Activated CD4-positive, alpha-beta T cell treated with anti-CD3 and anti-CD28 coated beads, Interleukin-2, amount 50 U/mL, for 1 hour (primary cell): ENCODE measurements at places on chromosomes 11 and 22.

DNA sequence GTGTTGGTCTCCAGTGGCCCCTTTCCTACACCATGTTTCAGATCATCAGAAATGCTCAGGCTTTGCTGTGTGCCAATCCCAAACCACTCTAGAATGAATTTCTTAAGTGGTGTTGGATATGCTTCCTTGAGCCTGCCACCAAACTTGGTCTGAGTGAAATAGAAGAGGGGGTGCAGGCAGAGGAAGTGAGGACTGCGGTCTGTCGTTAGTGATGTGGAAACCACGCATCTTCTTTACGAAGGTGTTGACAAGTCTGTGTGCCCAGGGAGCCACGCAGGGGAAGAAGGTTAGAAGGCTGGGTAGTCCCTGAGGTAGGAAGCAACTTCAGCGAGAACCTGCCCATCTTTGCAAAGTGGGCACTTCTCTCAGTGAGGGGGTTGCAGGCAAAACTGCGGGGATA is 187.4 kb upstream of the NAV2 start:
- DNase-seq, result no peak

- no peak for DNase-seq
Observed at GRCh38 chr11:76800466-76801200, 17.5 kb downstream of the TSKU start.

GRCh38 chr11:114293201-114293711 is 2.9 kb upstream of the NNMT start:
- DNase-seq, result no peak

GRCh38 chr11:97092823-97093222 is 703.0 kb downstream of the JRKL start:
- no peak for DNase-seq

GRCh38 chr11:134328433-134328832 is 3.4 kb upstream of the GLB1L2 start:
- DNase-seq, result no peak

- no peak for DNase-seq
Observed at GRCh38 chr22:19806213-19807160, 45.9 kb downstream of the TBX1 start.

- no peak for DNase-seq
Observed at GRCh38 chr22:40567626-40568328, 68.7 kb downstream of the MRTFA start.

DNA sequence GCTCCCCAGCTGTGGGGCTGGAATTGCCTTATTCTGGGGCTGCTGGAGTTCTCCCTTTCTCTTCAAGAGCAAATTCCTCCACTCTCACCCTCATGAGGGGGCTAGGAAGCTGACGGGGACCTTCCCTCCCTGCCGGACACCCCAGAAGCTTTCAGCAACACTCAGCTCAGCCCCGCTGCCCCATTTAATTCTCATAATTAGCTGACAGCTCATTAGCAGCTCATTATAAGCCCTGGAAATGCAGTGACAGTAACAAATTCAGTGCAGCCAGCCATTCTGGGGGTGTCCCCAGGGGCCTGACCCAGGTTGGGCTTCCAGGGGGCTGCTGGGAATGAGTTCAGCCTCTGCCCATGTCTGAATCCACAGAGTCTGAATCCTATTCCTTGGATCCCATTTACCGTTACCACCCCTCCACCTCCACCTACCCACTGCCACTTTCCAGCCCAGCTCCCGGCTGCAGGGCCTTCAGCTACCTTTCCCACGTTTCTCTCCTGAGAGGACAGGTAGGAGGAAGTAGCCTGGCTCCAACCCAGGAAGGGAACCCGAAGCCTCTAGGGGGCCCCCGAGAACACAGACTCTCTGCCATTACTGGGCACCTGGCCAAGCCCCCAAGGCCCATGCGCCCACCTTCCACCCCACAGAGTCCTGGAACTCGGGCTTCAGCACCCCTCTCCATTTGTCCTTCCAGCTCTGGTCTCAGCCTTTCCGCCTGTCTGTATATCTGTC is 101.7 kb upstream of the LMO1 start:
- DNase-seq, result no peak

GRCh38 chr22:27650572-27650971 is 151.0 kb downstream of the MN1 start:
- DNase-seq, result no peak

DNA sequence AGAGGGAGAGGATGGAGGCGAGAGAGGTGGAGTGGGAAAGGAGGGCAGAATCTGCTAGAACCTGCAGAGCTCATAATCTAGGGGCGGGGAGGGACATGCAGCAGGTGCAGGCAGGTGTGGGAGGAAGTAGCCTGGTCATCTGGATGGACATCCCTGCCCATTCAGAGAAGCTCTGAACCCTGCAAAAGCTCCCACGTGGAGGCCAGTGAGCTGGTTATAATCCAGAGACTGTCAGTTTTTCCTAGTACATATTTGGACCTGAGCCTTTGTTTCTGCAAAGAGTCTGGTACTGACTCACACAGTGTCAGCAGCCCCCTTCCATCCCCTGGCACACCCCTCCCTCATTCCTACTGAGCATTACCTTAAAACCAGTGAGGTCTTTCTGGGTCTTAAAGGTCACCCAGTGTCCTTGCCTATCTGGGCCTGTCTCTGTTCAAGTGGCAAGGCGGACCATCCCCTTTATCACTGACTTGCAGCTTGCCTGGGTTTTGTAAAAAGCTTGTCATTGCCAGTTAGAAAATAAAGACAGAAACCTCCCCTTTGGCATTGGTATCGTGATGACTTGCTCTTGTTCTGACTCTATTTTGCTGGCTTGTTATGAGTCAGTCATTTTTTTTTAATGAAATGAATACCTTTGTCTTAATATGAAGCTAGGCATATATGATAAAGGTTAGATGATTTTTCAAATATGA is 26.1 kb downstream of the PTPRJ start:
- no peak for DNase-seq

GRCh38 chr11:57239348-57239747 is 2.3 kb upstream of the APLNR start:
- no peak for DNase-seq

GRCh38 chr11:93939084-93939760 is 81.9 kb upstream of the HEPHL1 start:
- no peak for DNase-seq

- no peak for DNase-seq
Observed at GRCh38 chr11:86063536-86063935, 5.3 kb downstream of the PICALM start.

GRCh38 chr11:5250543-5251204 is 1.0 kb upstream of the HBG1 start:
- DNase-seq, result no peak

DNA sequence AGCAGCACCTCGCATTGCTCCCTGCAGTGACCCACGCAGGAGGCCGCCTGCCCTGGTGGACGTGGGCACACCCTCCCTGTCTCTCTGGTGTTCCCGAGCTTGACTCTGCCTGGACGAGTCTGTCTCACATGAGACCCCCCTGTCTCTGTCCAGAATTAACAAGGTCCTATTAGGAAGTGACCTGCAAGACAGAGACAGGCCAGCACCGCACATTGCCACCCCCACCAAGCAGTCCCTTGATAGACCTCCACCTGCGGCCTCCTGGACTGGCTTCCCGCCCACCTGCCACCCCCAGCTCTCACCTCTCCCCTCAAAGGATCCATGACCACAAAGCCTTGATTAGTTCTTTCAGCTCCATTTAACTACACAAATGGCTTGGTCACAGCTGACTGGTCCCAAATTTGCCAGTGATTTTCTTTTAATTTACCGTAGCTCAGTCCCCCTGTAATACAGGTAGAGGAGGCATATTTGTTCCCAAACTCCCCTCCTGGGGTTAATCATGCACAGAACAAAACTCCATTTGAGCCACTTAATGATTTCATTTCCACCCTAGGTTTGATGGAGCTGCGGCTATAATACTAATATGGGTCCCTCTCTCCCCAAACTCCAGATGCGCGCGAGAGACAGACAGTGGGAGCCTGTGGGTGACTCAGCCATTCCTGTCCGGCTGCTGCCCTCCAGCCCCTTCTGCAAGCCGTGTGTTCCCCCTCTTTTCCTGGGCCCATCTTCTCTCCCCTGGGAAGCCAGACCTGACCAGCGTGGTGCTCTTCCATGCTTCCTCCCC is 11.2 kb downstream of the SPATA19 start:
- no peak for DNase-seq

DNA sequence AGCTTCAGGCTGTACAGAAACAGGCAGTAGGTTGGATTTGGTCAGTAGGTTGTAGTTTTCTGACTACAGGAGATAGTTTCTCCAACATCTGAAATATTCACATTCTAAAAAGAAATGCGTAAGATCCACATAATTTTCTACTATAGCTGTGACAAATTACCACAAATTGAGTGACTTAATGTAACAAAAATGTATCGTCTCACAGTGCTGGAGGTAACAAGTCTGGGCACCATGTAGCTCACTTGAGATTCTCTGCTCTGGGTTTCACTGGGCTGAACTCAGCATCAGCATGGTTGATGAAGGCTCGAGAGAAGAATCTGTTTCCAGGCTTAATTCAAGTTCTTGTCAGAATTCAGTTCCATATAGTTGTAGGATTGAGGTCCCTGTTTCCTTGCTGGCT is 350.9 kb upstream of the CCDC179 start:
- DNase-seq, result no peak

DNA sequence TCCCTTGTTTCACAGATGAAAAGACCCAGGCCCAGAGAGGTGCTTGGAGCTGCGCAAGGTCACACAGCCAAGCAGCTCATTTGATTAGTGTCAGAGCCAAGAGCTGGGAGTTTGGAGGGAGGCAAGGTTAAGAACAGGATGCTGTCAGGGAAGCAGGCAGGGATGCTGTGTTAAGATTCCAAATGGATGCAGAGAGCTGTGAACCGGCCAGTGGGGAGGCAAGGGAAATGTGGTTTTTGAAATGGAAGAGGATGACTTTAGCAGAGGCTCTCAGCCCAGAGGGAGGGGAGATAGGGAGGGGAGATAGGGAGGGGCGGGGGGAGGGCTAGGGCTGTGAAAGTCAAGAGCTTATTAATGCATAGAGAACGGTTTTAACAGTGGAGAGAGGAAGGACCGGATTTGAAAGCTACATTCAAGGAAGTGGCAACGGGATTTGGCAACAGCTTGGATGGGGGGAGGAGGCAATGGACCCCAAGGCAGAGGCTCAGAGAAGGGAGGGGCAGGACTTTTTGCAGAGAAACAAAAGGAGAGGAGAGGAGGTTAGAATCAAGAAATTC is 13.0 kb downstream of the RTN4RL2 start:
- DNase-seq, result no peak

GRCh38 chr11:69807106-69807815 is 12.0 kb downstream of the FGF3 start:
- no peak for DNase-seq

DNA sequence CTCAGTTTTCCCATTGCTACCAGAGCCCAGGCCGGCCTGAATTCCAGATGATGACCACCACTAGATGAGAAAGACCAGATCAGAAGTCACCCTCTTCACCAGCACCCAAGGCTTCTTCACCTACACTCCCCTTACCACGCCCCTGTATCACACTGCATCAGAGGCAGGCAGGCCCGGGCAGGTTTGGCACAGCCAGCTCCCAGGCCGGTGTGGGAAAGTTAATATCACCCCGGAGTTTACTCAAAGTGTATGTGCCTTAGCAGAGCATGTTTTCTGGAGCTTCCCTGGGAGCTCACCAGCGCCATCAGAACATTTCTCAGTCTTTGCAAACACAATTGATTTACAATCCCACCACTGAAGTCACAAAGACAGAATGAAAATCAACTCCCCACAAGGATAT is 47.5 kb upstream of the POU2AF1 start:
- DNase-seq, result no peak

GRCh38 chr22:50310949-50311444 is 3.6 kb upstream of the PLXNB2 start:
- DNase-seq, result no peak

GRCh38 chr11:1938343-1939005 is 8.7 kb upstream of the MRPL23 start:
- DNase-seq, result no peak

GRCh38 chr11:1870721-1871466 is 18.0 kb downstream of the LSP1 start:
- peak; percentile 47 for DNase-seq

DNA sequence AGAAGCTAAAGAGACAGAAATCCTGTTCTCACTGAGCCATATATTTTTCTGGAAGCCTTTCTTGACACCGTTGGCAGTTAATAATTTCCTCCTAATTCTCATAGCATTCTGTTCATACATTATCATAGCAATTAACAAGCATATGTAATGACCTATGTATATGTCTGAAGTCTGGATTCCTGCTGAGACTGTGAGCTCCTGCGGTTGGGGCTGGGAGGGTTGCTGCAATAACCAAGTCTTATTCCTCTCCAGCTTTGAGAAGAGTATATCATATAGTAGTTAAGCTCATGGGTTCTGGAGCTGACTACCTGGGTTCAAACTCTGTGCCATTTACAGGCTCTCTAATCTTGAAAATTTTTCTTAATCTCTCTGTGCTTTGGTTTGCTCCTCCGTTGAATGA is 175.2 kb downstream of the MAML2 start:
- no peak for DNase-seq

- no peak for DNase-seq
Observed at GRCh38 chr11:78170874-78171549, 17.4 kb downstream of the KCTD21 start.

DNA sequence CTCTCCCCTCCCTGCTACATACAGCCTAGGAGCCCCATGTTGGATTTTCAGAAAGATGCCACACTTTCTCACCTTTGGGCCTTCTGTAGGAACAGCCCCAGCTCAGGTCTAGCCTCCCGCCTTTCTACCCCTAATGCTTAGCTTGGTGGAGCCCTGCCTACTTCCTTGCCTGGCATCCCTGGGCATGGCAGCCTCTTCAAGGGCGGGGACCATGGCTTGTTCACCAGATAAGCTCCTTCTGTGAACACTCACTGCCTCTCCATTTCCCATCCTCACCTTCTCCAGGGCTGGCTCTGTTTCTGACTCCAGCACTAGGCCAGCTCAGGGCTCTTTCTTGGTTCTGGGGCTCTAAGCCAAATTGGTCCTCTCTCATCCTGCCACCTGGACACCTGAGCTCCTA is 1.4 kb downstream of the SEPTIN3 start:
- DNase-seq, result no peak

DNA sequence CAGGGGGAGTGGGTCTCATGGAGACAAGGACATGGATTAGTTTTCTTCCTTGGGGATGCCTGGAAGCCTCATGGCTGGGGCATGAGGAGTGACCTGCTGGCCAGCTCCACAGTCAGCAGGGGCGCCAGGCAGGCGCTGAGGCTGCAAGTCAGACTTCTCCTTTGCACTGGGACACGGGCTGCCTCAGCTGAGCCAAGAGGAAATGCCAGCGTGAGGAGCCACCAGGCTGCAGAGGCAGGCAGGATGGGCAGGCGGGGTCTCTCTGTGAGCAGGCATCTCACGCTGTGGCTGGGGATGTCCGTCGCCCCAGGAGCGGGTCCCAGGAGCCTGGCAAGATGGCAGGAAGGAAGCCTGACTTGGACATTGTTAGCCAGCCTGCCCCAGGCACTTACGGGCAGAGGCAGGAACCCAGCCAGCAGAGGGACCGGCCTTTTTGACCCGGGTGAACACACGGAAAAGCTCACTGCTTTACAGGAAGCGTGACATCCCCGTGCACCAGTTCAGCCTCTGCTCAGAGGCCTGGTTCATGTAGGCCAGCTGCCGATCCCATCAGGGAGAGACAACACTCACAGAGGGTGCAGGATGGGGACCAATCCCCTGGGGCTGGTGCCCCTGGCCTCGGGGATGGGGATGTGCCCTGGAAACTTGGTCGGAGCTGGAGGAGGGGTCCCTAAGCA is 10.2 kb downstream of the GNB1L start:
- no peak for DNase-seq

GRCh38 chr11:19628018-19628417 is 84.6 kb upstream of the NAV2 start:
- no peak for DNase-seq
